ENCODE measurements at places on chromosomes 16 and 17. TPM values are rescaled to one million over a fixed set of nuclear protein-coding genes. Genes with fewer than 3 reads are reported as not detected.

TBX21 gene
- total RNA-seq, result 10.6 TPM

GRCh38 chr16:12800817-12801216, 2.9 kb downstream of the CPPED1 start:
- H3K4me1 ChIP-seq, result peaks cover 17% of the 10 kb centered on the region
- H3K4me3 ChIP-seq, result no peak overlapping the region
- no peaks in the 10 kb centered on the region for H3K27me3 ChIP-seq
- DNase-seq, result no peak
- no peak overlapping the region for H3K27ac ChIP-seq

GRCh38 chr17:31499771-31500554, 108.5 kb downstream of the RAB11FIP4 start:
- H3K27me3 ChIP-seq, result no peaks in the 10 kb centered on the region
- peaks cover 6% of the 10 kb centered on the region for H3K36me3 ChIP-seq
- no peak overlapping the region for H3K27ac ChIP-seq
- DNase-seq, result no peak

GRCh38 chr16:83588070-83588469, 219.7 kb upstream of the HSBP1 start:
- no peaks in the 10 kb centered on the region for H3K36me3 ChIP-seq
- no peak overlapping the region for H3K27ac ChIP-seq
- DNase-seq, result no peak

GRCh38 chr17:38663125-38663751, 11.5 kb downstream of the EPOP start:
- H3K36me3 ChIP-seq, result no peaks in the 10 kb centered on the region
- no peaks in the 10 kb centered on the region for H3K4me1 ChIP-seq
- no peak overlapping the region for H3K27ac ChIP-seq
- peaks cover 4% of the 10 kb centered on the region for H3K27me3 ChIP-seq
- H3K4me3 ChIP-seq, result no peak overlapping the region

DNA sequence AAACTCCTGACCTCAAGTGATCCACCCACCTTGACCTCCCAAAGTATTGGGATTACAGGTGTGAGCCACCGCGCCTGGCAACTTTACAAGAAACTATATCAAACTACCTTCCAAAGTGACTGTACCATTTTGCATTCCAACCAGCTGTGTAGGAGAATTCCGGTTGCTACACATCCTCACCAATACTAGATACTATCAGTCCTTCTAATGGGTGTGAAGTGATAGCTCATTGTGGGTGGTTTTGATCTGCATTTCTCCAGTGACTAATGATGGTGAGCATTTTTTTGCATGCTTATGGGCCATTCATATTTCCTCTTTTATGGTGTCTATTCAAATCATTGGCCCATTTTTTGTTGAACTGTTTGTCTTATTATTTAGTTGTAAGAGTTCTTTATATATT, 37.7 kb downstream of the SCNN1B start:
- H3K4me3 ChIP-seq, result no peak overlapping the region
- no peaks in the 10 kb centered on the region for H3K27me3 ChIP-seq
- no peak for DNase-seq

GRCh38 chr16:25078386-25078978, 33.1 kb upstream of the LCMT1 start:
- no peak overlapping the region for H3K4me3 ChIP-seq
- H3K27ac ChIP-seq, result no peak overlapping the region
- no peaks in the 10 kb centered on the region for H3K4me1 ChIP-seq

GRCh38 chr16:30335598-30336474, 19.3 kb downstream of the CD2BP2 start:
- peak overlapping the region; percentile 37 for H3K27ac ChIP-seq
- no peaks in the 10 kb centered on the region for H3K36me3 ChIP-seq
- H3K27me3 ChIP-seq, result no peaks in the 10 kb centered on the region
- peak overlapping the region; percentile 58 for H3K4me3 ChIP-seq
- peaks cover 17% of the 10 kb centered on the region for H3K4me1 ChIP-seq

DNA sequence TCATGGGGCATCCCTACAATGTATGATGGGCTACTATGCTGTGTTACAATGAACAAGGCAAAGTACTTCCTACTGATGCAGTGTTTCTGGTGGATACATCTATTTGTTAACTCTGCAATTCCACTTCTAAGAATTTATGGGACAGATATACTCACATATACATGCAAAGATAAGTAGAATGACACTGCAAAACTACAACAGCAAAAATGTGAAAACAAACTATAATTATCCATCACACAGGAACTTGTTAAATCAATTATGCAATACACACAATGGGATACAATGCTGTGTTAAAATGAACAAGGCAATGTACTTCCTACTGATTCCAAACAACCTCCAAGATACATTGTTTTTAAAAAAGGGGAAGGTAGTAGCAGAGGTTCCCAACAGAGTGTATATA, 3.2 kb downstream of the DDX52 start:
- no peak overlapping the region for H3K4me3 ChIP-seq
- H3K27me3 ChIP-seq, result no peaks in the 10 kb centered on the region
- no peak for DNase-seq
- peaks cover 39% of the 10 kb centered on the region for H3K36me3 ChIP-seq
- H3K4me1 ChIP-seq, result peaks cover 14% of the 10 kb centered on the region

GRCh38 chr17:27319541-27320221, 25.8 kb downstream of the WSB1 start:
- DNase-seq, result no peak
- H3K4me3 ChIP-seq, result no peak overlapping the region
- no peak overlapping the region for H3K27ac ChIP-seq
- H3K4me1 ChIP-seq, result peaks cover 4% of the 10 kb centered on the region
- H3K27me3 ChIP-seq, result no peaks in the 10 kb centered on the region
- H3K36me3 ChIP-seq, result peaks cover 29% of the 10 kb centered on the region

DNA sequence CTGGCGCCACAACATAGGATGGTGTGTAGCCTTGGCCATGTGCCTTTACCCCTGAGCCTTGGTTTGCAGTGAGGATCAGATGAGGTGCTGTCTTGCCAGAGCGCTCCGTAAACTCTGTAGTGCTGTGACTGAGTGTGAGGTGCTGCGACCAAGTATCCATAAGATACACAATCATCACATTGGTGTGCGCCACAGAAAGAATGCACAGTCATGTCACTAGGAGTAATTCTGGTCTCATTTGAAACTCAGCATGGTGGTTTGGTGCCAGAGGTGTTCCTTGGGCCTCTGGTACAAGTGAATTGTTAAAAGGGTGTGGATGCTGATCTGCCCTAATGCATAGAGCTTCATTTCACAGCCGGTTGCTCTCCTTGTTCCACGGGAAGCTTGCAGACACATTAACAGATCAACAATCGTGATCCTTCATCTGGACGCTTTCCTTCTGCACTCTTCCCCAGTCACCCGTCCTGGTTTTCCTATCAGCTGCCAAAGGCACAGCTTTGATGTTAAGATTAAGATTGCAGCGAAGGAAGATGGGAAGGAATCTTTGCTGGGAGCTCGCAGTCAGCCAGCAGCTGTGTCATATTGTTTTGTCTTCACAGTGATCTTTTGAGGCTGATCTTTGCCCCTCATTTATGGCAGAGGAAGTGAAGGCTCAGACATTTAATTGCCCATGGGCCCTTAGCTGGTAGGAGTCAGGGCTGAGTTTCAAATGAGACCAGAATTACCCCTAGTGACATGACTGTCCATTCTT, 79.1 kb downstream of the KSR1 start:
- H3K27ac ChIP-seq, result no peak overlapping the region
- H3K27me3 ChIP-seq, result no peaks in the 10 kb centered on the region
- no peak overlapping the region for H3K4me3 ChIP-seq
- no peak for DNase-seq
